ENCODE measurements at places on chromosomes 16 and 17.

GRCh38 chr17:68732301-68732749, 131.2 kb upstream of the FAM20A start:
- DNase-seq = no peak

GRCh38 chr16:26118575-26118974, 426.8 kb downstream of the HS3ST4 start:
- no peak for DNase-seq

- DNase-seq = no peak
Measured at GRCh38 chr16:2879854-2880508, 3.0 kb upstream of the FLYWCH2 start.

GRCh38 chr16:87017371-87018012, 299.7 kb downstream of the C16orf95 start:
- DNase-seq = no peak

DNA sequence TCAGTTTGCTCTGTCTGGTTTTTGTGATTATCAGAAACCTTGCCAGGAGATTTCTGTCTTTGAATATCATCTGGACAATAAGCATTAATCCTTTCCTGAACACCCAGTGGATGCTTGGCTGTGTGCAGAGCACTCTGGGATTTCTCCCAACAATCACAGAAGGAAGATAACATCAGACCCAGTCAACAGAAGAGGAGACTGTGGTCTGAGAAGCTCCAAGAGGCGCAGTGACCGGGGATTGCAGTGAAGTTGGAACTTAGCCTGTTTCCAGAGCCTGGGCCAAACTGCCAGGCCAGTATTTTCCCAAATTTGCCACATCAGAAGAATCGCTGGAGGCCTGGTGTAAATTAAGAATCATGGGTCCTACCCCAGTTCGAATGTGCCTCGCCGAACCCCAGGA, 264.7 kb downstream of the C16orf95 start:
- DNase-seq = no peak

- DNase-seq = no peak
Measured at GRCh38 chr16:78199325-78200022, 100.0 kb downstream of the WWOX start.

- no peak for DNase-seq
Measured at GRCh38 chr17:80829166-80829813, 162.4 kb upstream of the CHMP6 start.

DNA sequence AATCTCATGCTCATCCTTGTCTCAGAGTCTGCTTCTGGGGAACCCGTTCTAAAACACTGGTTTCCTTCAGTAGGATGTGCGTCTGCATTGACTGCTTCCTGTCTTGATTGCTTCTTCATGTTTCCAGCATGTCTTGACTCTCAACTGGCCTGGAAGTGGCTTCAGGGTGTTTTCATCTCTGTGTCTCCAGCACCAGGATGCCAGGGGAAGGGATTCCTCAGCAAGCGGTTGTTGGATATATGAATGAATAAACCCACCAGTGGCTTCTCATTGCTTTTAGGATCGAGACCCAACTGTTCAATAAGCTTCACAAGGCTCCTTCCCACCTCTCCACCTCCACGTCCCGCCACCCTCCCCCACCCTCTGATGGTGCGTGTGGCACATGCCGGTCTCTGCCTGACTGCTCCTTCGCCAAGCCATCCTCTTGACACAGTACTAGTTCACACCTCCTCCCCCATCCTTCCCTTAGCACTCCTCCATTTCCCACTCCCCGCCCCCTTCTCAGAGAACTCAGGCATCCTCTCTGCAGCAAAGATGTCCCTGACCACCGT, 14.1 kb upstream of the TNS4 start:
- no peak for DNase-seq

DNA sequence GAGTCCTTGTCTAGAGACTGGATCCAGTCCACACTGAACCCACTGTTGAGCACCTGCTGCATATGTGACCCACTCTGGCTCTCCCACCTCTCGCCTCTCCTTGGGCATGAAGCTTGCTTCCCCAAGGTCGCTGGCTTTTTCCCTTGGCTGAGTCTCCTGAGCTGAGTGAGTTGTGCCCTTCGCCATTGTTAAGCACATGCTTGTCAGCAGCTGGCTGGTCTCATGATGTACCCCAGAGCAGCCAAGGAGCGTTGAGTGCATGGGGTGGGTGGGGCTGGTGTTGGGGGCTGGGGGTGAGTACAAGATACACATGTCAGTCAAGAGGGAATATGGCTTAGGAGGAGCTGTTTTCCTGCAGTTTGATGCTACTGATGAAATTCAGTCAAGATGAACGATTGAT, 165.6 kb downstream of the SNX29 start:
- no peak for DNase-seq
